NCI-H1105 treated with DMSO at 0.1 percent for 48 hours (cell line): ENCODE measurements at places on chromosomes 2 and 18.

DNA sequence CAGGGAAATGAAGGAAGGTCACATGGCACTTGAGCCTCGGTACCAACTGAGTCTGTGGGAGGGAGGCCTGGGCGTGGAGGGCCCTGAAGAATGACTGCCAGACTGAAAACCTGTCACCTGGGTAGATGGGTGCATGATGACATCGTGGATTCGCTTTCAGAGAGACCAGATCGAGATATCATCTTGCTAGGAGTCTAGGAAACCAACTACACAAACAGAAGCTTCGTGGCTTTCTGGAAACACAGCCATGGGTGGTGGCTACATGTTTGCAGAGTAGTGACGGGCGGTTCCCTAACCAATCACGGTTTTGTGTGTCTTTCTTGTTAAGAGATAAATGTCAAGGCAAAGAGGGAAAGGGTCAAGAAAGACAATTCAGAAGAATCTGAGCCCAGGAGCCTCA is 155.0 kb downstream of the EIPR1 start:
- DNase-seq = no peak

DNA sequence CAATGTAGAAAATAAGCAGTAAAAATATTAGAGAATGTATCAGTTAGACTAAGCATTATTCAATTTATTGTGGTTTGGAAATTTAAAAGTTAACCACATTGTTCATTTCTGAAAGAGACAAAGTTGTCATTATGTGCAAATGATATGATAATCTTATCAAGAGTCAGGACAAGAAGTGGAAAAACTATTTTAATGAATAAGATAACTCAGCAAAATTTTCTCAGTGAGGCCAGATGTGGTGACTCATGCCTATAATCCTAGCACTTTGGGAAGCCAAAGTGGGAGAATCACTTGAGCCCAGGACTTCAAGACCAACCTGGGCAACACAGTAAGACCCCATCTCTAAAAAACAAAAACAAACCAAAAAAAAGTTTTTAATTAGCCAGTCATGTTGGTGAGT is 39.5 kb upstream of the CERS6 start:
- DNase-seq = no peak

GRCh38 chr18:44927127-44927849 is 246.6 kb downstream of the SETBP1 start:
- no peak for DNase-seq

GRCh38 chr2:166637051-166637450 is 143.0 kb upstream of the SCN7A start:
- DNase-seq = no peak

DNA sequence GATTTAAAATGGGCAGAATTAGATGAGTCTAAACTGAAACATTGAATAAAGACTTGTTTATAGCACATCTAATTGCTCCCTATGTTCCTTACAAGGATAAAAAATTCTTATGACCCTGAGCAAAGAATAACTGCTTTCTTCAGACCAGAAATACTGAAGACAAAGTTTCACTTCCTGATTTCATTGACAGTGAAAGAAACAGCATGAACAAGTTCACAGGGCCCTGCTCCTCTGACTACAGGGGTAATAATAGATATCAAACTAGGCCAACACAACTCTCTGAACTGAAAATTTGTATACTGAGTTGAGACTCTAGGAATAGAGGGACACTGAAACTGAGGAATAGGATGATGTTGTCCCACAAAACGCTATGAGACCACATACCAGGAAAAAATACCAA is 1383.3 kb upstream of the CDH2 start:
- DNase-seq = no peak

DNA sequence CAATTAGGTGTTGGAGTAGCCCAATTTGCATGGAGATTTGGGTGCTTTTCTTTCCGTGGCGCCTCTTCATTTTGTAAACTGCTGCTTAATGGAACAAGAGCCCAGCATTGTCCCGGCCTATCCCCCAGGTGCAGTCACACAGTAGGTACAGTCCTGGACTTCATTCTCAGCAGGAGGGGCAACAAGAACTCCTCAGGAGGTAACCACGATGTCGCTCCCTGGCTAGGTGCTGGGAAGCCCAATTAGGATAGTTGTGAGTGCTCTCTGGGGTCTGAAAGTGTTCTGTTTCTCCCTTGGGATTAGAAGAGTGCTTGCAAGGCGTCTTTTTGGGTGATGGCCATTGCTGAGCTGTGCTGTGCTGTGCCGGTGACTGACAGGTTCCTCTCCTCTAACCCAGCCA is 53.8 kb downstream of the CABLES1 start:
- DNase-seq = no peak

- no peak for DNase-seq
Observed at GRCh38 chr2:241062389-241063092, 39.5 kb downstream of the MTERF4 start.

DNA sequence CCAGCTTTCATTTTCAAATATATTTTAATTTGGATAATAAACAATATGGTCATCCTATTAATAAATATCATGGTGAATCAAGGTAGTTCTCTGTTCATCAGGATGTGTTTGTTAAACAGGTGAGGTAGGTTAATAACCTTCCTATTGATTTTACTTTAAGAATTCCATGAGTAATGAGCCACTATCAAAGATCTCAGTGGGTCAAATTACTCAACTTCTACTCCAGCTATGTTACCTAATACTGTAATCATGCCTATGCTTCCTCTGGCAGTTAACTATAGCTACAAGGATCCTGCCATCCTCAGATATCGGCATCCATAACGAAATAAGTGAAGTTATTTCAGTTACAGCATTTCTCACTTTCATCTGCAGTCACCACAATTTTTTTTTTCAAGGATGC is 289.6 kb upstream of the SLC8A1 start:
- no peak for DNase-seq

GRCh38 chr2:205806143-205806905 is 124.0 kb downstream of the NRP2 start:
- no peak for DNase-seq

DNA sequence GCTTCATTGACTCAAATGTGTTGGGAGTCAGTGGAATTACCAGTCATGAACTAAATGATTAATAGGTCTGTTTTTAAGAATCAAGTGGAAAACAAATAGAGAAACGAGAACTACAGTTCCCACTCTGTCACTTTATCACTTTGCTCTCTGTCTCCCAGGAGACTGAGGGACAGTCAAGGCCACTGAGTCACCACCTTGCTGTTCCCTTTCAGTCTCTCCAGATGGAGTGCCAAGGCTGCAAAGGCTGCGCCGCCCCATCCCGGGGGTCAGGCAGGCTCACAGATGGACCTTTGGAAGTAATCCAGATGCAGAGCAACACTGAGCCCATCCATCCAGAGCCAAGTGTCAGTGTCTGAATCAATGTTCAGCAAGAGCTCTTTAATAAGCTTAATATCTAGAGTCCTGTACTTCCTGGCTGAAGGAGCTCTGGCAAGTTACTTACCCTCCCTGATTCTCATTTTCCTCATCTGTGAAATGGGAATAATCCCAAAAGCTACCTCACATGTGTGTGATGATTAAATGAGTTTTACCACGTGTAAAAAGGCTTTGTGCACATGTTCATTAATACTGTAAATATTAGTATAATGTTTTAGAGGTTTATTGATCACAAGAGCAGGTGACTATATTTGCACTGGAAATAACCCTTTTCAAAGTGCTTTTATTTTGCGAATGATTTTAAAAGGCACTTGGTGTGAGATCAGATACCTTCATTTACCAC is 43.0 kb upstream of the EFEMP1 start:
- DNase-seq = no peak

DNA sequence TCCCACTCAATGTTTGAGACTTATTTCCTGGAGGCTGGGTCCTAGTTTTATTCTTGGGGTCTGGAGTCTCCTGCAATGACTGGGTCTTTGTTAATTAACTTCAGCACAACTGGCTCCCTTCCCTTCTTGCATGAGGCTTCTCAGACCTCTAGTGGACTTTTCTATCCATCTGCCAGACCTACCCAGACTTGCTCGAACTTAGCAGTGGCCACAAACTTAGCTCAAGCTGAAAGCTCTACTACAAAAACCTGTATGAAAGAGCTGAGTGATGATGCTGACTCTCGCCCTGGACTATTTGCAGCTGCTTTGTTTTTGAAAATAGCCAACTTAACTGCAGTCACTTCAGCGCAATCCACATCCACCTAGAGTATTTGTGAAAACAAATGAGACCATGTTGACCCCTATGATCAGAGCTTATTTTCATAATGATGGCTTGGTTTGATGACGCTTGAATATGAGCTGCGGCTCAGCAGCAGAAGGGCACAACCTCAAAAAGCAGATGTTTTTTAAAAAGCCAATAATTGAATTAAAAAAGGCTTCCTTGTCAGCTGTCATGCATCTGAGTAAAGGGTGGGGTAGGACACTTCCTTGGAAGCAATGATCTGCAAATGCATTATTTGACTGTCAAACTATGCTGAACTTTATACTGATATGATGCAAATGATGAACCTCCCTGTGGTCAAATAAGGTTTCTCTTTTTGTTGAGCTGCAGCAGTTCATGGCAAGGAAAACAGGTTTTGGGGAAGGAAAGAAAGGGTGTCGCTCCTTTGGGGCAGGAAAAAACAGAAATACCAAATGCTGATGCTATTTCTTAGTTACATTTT is 10.6 kb upstream of the ANXA4 start:
- no peak for DNase-seq

GRCh38 chr2:27566628-27567027 is 16.2 kb upstream of the ZNF512 start:
- DNase-seq = no peak

DNA sequence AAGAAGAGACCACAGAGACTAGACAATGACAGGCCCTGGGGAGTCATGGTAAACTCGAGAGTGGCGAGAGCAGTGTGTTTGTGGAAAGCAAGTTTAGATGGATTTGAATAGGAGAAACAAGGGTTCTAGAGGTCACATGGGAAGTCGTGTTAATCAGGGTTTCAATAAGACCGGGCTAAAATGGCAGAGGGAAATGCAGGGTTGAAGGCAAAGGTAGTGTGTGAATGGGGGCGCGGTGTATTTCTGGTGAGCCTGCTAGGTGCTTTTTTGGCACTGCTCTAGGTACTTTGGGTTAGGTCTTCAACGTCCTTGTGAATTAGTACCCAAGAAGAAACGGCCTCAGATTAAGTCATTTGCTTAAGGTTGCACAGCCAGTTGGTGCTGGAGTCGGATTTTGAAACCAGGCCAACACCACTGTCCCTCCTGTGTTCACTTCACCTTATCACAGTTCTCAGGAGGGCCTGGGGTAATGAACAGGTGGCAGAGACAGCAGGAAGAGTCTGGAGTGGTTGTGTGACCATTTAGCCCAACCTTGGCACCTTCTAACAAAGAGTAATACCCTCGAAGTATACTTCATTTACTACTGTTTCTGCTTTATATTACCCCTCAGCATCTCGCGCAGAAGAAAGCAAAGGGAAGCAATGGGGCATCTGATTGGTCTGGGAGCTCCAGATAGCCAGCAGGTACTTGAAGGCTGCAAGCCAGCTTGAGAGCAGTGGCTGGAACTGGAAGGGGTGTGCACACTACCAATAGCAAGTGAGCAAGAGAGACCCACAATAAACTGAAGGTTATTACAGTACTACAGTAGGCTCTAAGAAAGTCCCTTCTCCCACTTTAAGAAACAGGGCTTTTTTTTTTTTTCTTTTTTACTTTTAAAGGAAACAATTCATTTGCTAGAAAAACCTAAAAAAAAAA is 33.4 kb upstream of the GAREM2 start:
- DNase-seq = no peak

DNA sequence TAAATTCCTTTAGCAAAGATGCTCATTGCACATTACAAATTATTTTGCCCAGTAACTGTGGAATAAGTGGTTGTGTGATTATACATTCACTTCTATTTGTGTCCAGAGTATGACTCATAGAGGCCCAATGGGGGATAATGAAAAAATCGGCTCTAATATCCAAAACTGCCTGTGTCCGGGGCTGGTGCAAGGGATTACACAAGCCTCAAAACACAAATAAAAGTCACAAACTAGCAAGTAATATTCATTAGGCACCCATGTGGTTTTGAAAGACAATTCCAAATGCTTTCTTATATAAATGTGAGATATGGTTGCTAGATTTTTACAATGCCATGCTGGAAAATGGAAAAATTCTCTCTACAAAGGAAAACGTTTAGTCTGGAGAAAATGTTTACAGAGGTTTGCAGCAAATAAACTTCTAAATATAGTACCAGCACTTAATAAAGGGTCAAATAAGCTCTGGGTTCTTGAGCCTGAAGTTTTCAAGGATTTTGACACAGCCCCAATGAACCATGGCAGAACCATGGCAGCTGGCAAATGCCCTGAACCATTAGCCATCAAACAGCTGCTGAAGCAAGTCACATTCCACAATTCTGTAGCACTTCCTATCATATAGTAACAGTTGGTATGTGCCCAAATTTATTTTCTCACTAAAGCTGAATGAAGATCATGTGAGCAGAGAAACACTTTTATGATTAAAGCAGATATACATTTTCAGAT is 40.5 kb downstream of the IRS1 start:
- DNase-seq = no peak

GRCh38 chr2:43039376-43040080 is 186.9 kb downstream of the ZFP36L2 start:
- DNase-seq = no peak

DNA sequence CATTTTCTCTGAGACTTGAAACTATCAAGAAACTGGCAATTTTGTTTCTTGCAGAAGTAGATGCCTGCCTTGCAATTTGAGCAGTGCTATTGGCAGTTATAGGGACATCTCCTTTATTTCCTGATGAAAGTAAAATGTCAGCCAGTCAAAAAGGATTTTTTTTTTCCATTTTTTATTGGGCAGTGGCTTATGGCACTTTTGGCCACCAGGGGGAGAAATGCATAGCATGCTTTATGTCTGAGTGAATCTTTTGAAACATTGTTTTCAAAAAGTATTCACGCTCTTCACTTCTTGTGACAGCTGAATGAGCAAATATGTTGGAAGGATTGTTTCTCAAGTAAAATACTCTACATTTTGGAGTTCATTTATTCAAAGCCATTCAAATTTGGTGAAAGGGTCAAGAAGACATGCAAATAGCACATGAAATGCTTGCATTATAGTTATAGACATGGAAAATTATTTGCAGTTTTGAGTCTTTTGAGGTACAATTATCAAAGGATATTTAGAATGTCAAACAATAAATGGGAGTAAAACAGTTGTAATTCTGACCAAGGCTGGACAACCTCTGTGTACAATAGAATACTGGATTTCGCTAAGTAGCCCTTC is 491.0 kb downstream of the CDH2 start:
- peak; percentile 22 for DNase-seq

DNA sequence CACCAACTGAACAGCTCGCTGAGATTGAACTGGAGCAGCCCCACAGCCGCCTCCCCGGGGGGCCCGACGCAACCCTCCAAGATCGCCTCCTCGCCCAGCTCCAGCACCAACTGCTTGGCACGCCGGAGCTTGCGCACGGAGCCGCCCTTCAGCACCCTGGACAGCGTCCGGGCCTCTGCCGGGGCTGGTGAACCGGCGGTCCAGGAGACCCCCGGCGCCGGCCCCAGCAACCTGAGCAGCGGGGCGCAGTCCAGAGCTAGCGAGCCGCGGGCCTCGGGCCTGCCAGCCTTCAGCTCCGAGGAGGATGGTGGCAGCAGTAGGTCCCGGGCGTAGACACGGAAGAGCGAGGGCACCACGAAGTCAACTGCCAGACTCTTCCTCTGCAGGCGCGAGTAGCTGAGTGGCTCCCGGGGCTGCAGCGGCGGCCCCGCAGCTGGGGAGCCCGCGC is 1.2 kb downstream of the ALK start:
- peak; percentile 40 for DNase-seq
